ENCODE measurements at places on chromosomes 16 and 17.
A peak's percentile ranks its signal among the peaks of the same experiment; 100 is the strongest.

GRCh38 chr16:53091466-53092211, 36.8 kb downstream of the CHD9 start:
- peak overlapping the region; percentile 81 for H3K27ac ChIP-seq
- no peaks in the 10 kb centered on the region for H3K36me3 ChIP-seq
- peaks cover 15% of the 10 kb centered on the region for H3K4me1 ChIP-seq

DNA sequence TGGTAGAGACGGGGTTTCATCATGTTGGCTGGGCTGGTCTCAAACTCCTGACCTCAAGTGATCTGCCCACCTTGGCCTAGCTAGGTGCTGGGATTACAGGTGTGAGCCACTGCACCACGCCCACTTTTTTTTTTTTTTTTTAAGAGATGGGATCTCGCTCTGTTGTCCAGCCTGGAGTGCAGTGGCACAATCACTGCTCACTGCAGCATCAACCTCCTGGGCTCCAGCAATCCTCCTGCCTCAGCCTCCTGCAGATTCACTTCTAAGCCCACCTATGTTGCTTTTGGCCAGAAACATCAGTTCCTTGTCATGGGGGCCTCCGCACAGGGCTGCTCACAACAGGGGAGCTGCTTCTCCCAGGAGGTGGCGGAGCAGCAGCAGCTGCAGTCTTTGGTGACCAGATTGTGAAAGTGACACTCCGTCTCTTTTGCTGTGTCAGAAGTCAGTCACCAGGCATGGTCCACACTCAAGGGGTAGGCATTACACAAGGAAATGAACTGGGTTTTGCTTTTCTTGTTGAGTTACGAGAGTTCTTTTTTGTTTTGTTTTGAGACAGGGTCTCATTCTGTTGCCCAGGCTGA, 4.5 kb upstream of the NME4 start:
- H3K4me1 ChIP-seq: no peaks in the 10 kb centered on the region
- DNase-seq: no peak
- H3K27me3 ChIP-seq: no peaks in the 10 kb centered on the region
- no peak overlapping the region for H3K4me3 ChIP-seq

- H3K27ac ChIP-seq: no peak overlapping the region
- H3K4me3 ChIP-seq: no peak overlapping the region
- H3K36me3 ChIP-seq: no peaks in the 10 kb centered on the region
- no peaks in the 10 kb centered on the region for H3K27me3 ChIP-seq
Measured at GRCh38 chr17:58911741-58912343, 156.2 kb downstream of the PPM1E start.

DNA sequence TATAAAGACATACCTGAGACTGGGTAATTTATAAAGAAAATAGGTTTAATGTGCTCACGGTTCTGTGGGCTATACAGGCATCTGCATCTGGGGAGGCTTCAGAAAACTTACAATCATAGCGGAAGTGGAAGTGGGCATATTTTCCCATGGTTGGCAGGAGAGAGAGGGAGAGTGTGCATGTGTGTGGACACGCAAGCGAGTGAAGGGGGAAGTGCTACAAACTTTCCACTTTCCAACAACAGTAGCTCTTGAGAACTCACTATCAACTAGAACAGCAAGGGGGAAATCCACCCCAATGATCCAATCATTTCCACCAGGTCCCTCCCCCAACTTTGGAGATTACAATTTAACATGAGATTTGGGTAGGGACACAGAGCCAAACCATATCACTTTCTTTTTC, 11.1 kb downstream of the TAOK1 start:
- no peak for DNase-seq
- no peaks in the 10 kb centered on the region for H3K27me3 ChIP-seq
- H3K27ac ChIP-seq: no peak overlapping the region

DNA sequence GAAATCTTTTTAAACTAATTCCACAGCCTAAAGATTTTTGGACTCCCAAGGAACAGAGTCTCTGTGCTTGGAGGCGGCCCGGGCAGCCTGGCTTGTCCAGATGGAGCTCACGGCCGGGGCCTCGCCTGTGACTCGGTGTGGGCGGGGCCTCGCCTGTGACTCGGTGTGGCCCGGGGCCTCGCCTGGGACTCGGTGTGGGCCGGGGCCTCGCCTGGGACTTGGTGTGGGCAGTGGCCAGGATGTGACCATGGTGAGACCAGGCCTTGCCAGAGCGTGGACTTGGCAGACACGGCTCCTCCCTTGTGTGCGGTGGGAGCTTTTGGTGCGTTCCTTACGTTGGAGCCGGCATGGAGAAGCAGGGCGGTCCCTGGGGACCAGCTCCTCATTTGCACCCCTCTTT, 92.3 kb downstream of the METRNL start:
- H3K27me3 ChIP-seq: no peaks in the 10 kb centered on the region
- no peak overlapping the region for H3K4me3 ChIP-seq
- DNase-seq: peak; percentile 13
- no peak overlapping the region for H3K27ac ChIP-seq
- no peaks in the 10 kb centered on the region for H3K36me3 ChIP-seq

DNA sequence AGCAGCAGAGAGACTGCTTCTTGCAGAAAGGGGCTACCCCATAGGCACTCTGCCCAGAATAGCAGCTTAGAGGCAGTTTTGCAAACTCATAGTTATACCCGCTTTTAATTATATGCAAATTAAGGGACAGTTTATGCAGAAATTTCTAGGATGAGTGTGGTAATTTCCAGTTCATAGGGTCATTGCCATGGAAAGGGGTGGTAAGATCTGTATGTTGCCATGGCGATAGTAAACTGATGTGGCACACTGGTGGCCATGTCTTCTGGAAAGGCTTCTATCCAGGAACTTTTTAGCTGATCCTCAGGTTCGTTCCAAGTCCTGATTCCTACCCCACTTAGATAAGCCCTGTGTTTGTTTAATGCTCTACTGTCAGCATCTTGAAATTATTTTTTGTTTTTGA, 6.2 kb downstream of the STXBP4 start:
- H3K27me3 ChIP-seq: no peaks in the 10 kb centered on the region
- no peak overlapping the region for H3K27ac ChIP-seq
- no peaks in the 10 kb centered on the region for H3K36me3 ChIP-seq
- H3K4me1 ChIP-seq: no peaks in the 10 kb centered on the region
- no peak for DNase-seq

All from breast epithelium (tissue), 4 donors.